RCC 7860 (cell line): ENCODE measurements at places on chromosomes 6 and 20.
A peak's percentile ranks its signal among the peaks of the same experiment; 100 is the strongest.

- peak; percentile 7 for DNase-seq
Observed at GRCh38 chr20:17617212-17617867, 47.5 kb downstream of the DSTN start.

DNA sequence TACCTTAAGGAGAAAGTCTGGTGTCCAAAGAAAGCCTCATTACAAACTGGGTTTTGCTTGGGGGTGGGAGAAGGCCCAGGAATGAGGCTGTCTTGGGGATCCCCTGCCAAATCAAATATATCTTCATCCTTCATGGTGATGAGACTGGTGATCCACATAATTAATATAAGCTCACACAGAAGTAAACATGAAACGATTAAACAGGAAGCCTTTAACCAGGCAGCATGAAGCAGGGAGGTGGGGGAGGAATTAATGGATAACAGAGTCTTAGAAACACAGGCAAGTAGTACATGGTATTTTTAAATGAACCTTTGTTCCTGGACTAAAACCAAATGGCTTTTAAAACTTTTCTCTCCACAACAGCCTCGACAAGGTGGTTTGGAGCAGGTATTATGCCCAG is 437.5 kb downstream of the TFAP2A start:
- no peak for DNase-seq

GRCh38 chr20:36116807-36117441 is 37.6 kb upstream of the EPB41L1 start:
- peak; percentile 58 for DNase-seq

GRCh38 chr6:17167327-17167979 is 65.6 kb downstream of the STMND1 start:
- peak; percentile 15 for DNase-seq

DNA sequence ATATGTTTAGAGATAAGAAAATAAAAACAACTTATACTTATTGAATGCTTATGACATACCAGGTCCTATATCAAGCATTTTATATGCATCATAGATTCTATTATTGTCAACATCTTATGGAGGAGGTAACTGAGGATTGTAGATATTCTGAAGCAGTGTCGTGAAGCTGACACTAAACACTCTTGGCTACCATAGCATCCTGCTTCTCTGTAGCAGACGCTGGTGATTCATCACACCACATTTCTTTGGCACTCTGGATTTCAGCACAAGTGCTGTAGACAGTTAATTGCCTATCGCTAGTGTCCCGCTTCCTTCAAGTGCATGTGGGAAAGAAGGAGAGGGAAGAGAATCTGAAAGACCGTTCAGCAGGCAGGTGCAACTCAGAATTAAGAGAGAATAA is 317.1 kb downstream of the PLCB1 start:
- DNase-seq = no peak

DNA sequence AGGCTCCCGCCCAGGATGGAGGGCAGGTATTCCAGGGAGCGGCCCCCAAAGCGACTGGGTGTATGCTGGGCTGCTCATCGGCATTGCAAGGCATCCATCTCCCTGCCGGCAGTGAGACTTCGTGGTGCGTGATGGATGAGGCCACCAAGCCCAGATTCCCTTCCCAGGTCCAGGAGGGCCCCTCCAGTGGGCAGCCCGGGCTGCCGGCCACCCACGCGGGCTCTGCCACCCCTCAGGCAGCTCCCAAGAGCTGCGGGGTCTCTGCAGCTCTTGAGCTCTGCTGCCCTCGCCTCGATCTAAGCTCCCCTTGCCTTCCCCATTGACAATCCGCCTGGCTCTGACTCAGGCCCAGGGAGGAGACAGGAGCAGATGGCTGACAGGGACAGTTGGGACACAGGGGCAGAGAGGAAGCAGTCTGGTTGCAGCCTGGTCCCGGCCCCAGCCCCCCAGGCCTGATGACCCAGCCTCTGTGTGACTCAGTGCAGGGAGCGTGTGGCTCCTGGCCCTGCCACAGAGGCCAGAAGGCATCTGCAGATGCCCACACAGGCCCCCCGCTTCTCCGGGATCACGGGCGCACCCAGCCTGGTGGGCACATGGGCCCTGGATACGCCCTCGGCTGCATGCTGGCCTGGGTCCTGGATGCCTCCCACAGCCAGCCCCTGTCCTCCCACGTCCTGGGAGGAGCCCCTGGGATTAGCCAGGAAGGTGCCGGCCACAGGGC is 33.0 kb downstream of the SLCO4A1 start:
- peak; percentile 74 for DNase-seq

- no peak for DNase-seq
Observed at GRCh38 chr20:5474646-5475550, 158.1 kb upstream of the PROKR2 start.

DNA sequence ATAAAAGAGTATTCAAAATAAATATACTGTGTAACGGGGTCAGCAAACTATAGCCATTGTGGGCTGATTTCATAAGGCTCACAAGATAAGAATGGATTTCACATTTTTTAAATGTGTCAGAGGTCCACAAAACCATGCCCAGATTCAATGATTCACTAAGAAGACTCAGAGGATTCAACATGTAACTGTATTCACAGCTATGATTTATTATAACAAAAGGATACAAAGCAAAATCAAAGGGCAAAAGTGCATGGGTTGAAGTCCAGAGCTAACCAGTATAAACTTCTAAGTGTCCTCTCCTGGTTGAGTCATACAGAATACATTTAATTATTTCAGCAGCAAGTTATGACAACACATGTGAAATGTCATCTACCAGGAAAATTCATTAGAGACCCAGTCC is 49.2 kb downstream of the TBC1D32 start:
- no peak for DNase-seq

- DNase-seq = no peak
Observed at GRCh38 chr6:22132656-22133055, 164.2 kb downstream of the PRL start.

- peak; percentile 80 for DNase-seq
Observed at GRCh38 chr20:25310921-25311728, 63.2 kb downstream of the PYGB start.

DNA sequence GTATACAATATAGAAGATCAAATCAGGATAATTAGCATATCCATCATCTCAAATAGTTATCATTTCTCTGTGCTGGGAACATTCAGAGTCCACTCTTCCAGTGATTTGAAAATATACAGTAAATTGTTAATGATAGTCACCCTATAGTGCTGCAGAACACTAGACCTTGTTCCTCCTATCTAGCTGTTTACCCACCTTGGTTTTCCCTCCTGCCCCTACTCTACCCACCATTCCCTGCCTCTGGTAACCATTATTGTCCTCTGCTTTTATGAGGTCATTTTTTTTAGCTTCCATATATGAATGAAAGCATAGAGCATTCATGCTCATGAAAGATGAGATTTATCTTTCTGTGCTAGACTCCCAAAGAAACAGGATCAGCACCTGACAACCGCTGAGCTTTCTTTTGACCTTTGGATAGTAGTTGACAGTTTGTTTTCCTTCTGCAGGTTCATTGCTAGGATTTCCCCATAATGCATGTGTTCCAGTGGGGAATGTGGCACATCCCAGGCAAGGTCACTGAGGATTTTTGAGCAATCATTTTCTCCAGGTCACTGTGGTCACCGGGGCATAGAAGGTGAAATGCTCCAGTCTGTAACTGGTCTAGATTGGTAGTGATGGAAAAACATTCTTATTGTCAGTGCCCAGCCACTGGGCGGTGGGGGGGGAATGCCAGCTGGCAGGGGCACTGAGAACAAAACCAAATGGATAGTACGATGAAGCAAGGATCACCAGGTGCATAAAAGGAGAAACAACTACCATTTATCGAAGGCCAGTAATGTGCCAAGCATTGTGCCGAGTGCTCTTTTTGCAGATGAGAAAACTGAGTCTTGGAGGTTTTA is 33.6 kb upstream of the BCAS1 start:
- no peak for DNase-seq

DNA sequence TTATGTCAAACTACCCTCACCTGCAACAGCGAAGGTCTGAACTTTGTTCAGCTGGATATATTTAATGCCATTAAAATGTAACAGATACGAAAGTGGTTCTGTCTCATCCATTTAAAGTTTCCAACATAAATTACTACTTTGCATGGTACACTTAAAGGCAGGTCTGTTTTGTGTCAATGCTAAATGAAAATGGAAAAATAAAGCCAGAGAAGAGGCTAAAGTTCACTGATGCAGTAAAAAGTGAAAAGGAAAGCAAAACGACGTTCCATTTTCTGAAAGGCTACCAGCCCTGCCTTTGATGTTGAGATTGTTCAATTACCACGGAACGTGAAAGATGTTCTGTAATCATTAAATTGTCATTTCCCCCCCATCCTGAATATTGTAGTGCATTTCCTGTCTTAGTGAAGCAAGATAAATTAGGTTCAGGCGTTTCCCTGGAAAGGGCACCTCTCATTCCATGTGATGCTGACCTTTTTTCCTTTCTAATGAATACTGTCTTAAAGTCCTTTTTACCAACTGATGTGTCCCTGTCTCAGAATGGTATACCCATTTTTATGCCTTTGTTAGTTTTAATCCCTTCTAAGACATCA is 334.7 kb upstream of the JAG1 start:
- DNase-seq = no peak

- DNase-seq = peak; percentile 98
Observed at GRCh38 chr20:38167851-38168760, 3.0 kb upstream of the TGM2 start.

DNA sequence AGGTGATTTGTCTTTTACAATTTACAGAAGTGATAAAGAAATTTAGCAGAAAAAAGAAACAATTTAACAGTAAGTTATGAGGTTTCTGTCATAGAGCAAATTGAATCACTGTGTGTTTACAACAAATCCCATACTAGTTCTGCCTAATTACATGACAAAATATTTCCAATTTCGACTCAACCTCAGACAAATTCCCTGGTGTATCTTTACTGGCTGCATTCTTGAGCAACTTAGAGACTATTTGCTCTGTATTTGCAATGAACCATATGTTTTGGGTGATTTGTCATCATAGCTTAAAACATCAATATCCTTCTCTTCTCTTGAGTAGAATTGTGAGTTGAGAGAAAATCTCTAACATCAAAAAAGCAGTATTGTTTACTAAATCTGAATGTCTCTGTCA is 128.7 kb downstream of the SIM1 start:
- no peak for DNase-seq

GRCh38 chr6:136440203-136440602 is 110.0 kb downstream of the MAP7 start:
- DNase-seq = peak; percentile 12

DNA sequence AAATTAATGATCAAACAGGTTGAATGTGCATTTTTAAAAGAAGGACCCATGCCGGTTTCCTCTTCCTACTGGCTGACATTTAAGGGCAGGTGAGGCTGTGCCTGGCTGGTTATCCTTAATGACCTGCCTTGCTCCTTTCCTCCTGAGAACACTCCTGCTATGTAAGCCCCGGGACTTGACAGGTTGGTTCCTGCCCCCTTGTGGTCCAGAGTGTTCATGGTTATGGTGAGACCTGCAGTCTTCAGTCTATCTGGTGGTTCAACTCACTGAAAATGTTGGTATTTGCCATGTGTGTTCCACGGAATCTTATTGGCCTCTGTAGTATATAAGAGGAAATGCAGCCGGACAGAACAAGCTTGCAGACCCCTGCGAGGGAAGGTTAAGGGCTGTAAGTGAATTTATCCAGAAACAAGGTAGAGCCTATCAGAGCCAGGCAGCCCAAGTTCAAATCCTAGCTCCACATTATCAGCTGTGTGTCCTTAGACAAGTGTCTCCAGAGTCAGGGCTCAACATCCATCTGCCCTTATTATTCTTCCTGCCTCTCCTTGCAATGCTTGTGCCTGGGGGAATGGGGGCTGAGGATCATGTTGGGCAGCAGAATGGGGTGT is 5.2 kb upstream of the BPIFA3 start:
- peak; percentile 33 for DNase-seq

GRCh38 chr6:42911171-42912021 is 4.5 kb upstream of the PTCRA start:
- no peak for DNase-seq

DNA sequence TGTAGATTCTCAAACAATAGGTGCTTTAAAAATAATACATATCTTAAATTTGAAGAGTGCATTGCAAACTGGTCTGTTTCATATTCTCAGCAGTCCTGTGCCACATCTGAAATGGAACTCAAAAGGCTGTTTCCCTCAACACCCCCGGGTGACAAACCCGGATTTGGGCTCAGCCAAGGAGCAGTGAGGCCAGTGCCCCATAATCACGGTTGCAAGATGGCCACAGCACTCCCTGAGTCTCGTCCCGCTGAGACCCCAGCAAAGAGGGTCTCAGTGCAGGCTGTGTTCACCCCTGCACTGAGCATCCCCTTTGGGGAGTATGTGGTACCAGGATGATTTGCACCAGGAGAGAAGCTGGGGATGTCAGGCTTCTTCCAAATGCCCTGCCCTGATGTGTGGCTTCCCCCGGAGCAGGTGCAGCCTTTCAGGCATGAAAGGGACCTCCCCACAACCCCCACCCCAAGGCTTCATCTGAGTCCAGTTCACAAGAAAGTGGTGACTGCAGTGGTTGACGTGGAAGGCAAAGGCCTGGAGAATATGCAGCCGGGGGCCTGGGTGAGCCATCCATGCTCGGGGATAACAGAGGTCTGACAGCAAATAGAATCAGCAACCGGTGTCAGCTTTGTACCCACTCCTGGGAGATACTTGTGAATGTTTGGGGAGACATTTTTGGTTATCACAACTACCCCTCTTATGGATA is 202.9 kb downstream of the SYNDIG1 start:
- peak; percentile 65 for DNase-seq

DNA sequence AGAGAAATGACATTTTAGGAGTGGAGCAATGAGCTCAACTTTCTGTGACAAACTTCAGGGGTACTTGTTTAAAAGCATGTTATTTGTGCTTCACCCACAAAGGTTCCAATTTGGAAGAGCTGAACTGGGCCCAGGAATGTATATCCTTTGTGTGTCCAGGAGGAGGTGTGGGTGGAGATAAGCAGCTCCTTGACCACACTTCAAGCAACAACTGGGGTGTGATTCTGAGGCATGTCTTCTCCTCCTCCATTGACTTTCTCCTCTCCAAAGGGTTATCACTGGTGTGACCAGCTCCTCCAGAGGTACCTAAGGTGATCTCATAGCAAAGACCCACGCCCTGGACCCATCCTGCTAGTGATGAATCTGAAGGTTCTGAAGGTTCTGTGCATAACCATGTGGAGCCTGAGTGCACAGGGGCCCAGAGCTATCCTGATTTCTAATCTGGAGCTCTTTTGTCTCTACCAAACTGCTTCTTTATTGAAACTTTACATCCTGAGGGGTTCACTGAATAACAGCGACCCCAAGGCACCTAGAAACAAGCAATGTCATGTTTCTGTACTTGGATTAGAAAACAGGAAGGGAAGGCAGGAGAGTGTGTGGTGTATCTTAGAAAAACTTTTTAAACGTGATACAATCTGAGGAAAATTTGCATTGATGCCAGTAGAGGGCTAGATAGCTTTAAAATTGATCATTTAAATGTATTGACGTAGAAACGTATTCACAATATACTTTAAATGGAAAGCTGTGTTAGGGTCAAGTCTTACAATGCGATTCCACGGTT is 60.9 kb upstream of the CD93 start:
- no peak for DNase-seq

GRCh38 chr6:24743265-24743943 is 24.4 kb upstream of the C6orf62 start:
- peak; percentile 95 for DNase-seq

DNA sequence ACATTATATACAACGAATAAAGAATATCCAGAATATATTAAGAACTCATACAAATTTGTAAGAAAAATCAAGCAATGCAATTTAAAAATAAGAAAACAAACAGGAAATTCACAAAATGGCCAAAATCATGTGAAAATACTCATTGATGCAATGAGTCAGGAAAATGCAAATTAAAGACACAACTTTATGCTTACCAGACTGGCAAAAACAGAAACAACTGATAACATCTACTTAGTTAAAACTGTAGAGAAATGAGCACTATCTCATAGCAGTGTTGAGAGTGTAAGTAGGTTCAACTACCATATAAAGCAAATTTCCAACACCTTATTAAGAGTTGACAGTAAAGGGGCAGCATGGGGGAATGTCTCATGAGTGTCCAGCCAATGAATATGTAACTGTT is 62.3 kb downstream of the SYCP2 start:
- no peak for DNase-seq
